NCI-H1436 treated with DMSO at 0.1 percent for 48 hours (cell line): ENCODE measurements at places on chromosomes 7 and 10.

GRCh38 chr10:128178302-128178958 is 52.2 kb upstream of the MKI67 start:
- no peak for DNase-seq

GRCh38 chr10:126670056-126670894 is at the start of gene C10orf90:
Gene C10orf90, minus strand, starts transcription at chr10:126670693. Its CDS starts 213 bp downstream, at chr10:126670480.
- no peak for DNase-seq

DNA sequence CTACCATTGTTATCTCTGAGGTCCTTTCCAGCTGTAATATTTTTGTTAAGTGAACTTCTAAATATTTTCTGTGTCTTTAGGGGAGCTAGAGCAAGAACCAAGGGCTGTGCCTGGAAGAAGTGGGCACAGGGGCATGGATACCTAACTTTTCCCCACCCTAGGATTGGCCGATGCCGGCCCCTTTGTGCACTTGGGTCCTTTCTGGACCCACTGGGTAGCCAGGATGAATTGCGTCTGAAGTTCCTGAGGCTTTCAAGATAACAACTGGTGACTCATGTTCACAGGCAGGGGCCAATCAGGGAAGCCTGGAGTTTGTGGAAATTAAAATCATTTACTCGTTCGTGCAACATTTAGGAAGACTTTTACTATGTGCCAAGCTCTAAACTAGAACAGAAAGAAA is 758 bp downstream of the DPCD start:
- DNase-seq: no peak

DNA sequence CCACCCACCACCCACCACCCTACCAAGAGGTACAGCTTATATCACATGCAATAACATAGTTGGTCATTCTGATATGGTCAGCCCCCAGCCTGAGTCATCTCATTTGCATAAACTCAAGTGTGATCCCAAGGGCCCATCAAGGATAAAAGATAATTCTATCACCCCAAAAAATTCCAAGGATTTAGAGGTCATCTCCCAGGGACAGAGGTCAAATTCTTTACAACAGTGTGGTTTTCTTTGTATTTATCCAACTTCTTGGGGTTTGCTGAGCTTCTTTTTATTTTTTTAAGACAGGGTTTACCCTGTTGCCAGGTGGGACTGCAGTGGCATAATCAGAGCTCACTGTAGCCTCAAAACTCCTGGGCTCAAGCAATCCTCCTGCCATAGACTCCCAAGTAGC is 9.4 kb upstream of the GTPBP10 start:
- DNase-seq: no peak

DNA sequence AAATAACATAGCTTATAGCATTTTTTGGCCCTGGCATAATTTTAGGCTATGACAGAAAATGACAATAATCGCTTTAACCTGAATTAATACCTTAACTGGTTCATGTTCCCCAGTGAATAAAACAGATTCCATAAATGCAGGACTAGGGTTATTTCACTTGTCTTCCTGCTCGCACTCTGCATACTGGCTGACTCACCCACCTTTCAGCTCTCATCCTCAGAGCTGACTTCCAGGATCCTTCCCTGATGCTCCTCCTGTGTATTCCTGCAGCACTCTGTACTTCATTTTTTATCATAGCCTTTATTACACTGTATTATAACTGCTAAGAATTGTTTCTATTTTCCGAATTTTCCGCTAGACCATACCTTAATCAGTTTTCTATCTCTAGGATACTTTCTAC is 123.7 kb downstream of the AVL9 start:
- DNase-seq: no peak
